ENCODE measurements at places on chromosomes 2 and 18.

- no peak for DNase-seq
Measured at GRCh38 chr2:113178891-113179290, 5.1 kb downstream of the PSD4 start.

GRCh38 chr18:59067873-59068272, 71.8 kb upstream of the SEC11C start:
- DNase-seq = no peak

DNA sequence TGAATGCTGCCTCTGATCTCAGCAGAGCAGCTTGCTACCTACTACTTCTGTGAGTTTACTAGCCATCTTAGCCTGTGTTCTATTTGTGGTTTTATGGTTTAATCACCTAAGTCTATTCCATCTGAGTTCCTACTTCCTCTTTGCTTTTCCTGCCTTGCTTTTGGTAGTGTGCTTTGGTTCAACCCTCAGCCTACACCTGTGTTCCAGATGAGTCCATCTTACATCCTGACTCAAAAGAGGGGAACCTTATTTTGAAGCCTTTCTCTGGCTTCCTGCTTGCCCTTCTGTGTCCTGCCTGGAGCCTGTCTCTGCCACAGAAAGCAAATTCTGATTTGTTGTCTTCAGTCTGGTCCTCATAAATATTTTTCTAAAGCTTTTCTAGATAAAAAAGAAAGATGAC, 530.3 kb upstream of the MEX3C start:
- DNase-seq = no peak

- no peak for DNase-seq
Measured at GRCh38 chr2:64212801-64213321, 68.6 kb upstream of the PELI1 start.

DNA sequence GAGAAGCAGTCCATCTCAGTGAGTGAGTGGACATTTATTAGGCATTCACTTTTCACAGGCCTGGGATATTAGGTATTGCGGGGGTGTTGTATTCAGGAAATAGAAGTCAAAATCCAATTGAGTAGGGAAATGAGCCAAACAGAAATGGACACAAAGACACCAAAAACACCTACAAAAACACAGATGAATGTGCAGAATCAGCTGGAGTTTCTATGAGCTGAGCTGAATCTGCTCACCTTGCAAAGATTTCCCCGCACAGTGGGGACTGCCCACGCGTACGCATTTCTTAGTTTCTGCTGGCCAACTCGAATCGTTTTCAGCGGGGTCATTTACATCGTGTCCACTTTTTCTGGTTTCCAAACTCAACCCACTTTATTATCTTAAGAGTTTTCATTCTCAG, 160.0 kb downstream of the BCL2 start:
- DNase-seq = no peak

- no peak for DNase-seq
Measured at GRCh38 chr2:205590759-205591158, 91.5 kb upstream of the NRP2 start.

GRCh38 chr2:43034921-43035320, 191.5 kb downstream of the ZFP36L2 start:
- no peak for DNase-seq

- DNase-seq = no peak
Measured at GRCh38 chr2:99863903-99864270, 278.5 kb downstream of the AFF3 start.

GRCh38 chr2:27149570-27150405, 984 bp downstream of the TCF23 start:
- DNase-seq = no peak

DNA sequence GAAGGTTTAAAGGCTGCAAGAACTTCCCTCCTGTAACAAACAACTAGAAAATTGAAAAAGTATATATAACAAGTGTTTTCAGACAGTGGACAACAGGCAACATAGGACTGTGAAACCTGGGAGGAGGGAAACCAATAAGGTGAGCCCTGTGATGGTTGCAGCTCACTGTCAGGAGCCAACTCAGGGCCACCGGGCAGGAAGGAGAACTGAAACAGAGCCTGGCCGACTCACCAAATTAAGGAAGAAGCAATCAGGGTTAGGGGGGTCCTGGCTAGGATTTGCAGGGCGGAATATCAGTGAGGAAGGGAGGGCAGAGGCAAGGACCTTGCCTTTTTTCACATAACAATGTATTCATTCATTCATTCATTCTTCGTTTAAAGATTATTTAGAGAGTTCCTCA, 21.8 kb upstream of the CNRIP1 start:
- no peak for DNase-seq

DNA sequence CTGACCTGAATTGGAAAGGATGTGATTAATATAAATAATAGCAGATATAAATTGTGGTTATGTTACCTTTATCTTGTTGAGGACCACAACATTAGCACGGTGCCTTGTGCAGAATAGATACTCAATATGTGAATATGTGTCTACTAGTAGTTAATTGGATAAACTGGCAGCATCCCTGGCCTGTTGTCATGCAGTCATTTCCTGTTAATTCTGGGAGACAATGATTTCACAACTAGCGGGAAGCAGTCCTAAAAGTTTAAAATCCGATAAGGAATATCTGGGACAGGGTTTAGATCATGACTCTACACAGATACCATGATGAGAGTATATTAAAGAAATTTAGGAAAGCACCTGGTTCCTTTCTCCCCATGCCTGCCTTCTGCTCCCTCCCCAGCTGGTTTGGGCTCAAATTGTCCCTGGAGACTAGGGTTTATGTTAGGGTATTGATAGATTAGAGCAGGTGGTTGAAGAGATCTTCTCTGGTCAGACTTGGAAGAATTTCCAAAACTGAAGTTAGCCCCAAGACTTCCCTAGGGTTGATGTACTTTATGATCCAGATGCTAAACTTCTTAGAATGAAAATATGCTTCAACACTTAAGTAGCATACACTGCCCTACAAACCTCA, 32.8 kb downstream of the CYBRD1 start:
- DNase-seq = no peak

DNA sequence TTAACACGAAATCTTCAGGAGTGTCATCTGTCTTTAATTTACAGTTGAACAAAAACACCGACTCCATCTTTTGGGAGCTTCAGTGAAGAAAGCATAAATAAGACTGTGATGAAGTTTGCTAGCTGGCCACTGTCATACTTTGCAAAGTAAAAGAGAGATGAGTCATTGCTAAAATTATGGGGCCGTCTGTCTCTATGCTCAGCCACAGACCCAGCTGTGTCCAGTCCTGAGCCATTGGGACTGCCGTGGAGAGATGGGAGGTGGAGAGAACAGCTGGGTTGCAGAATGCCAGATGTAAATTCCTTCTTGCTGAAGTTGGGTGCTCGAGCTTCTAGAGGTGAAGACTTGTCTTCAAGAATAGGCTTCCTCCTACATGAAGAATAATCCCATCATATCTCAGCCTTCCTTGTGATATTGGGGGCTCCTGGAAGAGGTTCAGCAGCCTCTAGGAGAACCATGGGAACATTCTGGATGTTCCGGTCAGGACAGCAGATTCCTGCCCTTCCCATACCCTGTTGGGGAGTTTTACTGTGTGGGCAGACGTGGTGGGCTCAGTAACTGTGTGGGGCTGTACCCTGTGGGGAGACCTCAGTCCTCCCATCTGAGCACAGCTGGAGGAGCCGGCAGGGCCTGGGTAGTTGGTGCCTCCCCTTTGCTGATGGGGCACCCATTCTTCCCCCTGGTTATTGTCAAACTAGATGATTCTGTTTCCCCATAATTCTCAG, 71.1 kb downstream of the LDLRAD4 start:
- no peak for DNase-seq

DNA sequence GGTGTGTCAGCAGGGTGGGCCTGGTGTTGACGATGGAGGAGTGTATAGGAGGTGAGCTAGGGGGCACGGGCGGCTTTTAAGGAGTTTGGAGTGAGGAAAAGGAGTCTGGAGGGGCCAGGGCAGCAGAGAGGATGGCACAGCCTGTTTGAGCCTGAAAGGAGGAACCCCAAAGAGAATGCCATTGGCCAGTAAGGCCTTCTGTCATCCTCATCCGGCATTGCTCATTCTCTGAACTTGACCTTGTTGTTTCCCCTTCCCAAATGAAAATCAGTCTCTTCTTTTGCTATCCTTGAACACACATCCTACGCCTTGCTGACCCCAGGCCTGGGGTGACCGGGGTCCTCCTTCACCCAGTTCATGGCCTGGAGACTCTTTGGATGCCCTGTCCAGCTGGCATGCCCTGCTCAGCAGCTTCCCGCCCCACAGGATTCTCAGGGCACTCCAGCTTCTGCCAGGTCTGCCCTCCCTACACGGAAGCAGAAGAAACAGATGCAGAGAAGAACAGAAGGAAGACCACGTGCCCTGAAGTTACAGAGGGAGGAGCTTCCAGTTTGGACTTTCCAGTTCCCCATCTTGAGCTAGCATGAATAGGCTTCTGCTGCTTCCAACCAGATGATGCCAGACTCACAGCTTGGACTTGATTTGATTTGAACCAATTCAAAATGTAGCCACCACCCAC, 20.5 kb upstream of the KIF3C start:
- DNase-seq = no peak

DNA sequence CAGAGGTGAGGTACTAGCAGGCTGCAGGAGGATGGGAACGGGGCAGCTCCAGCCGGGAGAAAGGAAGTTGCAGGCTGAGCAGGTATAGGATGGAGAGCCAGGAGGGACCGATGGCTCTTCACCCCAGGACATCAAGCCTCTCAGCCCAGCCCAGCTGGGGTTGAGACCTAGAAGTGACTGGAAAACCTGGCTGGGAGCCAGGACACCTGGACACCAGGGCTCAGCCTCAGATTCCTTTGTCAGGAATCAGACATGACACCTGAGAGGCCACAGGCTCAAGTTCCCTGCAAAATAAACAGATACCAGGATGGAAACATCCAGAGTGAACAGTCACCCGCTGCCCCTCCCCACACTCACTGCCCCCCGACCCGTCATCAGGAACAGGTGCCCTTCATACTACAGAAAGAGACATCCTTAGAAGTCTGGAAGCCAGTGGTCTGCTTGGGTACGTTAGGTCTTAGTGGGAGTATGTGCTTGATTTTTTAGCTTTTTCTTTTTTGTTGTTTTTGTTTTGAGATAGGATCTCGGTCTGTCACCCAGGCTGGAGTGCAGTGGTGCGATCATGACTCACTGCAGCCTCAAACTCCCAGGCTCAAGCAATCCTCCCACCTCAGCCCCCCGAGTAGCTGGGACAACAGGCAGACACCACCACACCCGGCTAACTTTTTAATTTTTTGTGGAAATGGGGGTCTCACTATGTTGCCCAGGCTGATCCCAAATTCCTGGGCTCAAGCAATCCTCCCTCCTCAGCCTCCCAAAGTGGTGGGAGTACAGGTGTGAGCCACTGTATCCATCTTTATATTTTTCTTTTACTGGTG, 95.7 kb upstream of the STPG4 start:
- DNase-seq = peak; percentile 32

All from SHP77 treated with DMSO at 0.1 percent for 48 hours (cell line).